ENCODE measurements at places on chromosomes 7 and 10.

DNA sequence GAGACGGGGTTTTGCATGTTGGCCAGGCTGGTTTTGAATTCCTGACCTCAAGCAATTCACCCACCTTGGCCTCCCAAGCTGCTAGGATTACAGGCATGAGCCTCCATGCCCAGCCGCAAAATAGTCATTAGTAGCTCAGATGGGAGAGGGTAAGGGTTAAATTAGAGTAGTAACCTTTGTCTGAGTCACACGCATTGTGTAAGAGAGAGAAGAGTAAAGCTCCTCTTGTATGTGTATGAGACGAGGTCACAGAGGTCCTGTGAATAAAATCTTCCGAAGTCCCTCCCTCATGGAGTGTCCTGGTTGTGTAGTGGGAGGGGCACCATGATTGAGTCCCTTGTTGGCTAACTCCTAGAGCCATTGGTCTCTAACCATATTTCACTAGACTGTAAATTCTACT is 85.2 kb upstream of the CDC14C start:
- DNase-seq = no peak

DNA sequence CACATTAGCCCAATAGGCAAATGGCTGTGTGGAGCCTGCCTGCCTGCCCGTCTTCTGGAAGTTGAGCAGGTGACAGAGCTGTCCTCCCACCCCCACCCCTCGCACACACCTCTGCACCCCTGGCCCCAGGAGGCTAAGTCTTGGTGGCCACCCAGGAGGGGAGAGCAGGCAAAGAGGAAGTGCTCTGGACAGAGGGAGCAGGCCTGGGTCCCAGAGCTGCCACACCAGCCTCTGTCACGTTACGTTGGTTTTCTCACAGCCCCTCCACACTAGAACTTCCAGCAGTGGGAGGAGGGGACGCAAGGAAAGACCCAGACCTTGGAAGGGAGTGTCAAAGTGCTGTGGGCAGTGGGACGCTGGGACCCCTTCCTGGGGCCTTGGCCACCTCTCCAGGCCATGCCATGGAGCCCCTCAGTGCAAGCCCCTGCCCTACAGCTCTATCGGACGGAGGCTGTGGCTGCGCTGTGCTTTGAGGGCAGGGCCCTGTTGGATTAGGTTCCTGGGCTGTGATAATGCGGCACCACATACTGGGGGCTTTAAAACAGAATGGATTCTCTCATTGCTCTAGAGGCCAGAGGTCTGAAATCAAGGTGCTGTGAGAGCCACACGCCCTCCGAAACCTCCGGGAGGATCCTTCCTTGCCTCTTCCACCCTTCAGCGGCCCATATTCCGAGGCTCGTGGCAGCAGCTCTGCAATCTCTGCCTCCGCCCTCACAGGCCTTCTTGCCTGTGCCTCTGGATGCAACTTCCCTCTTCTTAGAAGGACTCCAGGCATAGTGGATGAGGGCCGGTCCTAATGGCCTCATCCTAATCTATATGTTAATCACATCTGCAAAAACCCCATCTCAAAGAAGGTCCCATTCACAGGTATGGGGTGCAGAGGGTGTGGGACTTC is 9.9 kb downstream of the PRKAG2 start:
- no peak for DNase-seq

GRCh38 chr10:78464856-78465267 is 431.2 kb downstream of the RPS24 start:
- DNase-seq = no peak

DNA sequence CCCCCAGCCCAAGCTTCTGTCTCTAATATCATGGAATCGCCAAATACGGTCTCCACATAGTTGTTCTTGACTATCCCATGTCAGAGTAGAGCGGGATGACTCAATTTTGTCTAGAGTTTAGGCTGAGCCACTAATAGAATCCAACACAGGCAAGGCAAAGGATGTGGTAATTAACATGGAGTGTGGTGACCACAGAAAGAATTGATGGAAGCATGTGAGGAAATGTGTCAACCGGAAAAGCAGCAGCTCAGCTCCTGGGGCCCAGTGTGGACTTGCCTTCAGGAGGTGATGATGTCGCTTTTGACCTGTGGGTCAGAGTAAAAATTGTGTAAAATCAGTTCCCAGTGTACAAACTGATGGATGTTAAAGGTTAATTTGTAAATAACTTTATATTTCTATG is 139.3 kb upstream of the KLF6 start:
- DNase-seq = no peak

- DNase-seq = no peak
Measured at GRCh38 chr10:30038781-30039536, 20.4 kb downstream of the JCAD start.

- DNase-seq = peak; percentile 30
Measured at GRCh38 chr10:88379575-88379974, 203.5 kb downstream of the RNLS start.

DNA sequence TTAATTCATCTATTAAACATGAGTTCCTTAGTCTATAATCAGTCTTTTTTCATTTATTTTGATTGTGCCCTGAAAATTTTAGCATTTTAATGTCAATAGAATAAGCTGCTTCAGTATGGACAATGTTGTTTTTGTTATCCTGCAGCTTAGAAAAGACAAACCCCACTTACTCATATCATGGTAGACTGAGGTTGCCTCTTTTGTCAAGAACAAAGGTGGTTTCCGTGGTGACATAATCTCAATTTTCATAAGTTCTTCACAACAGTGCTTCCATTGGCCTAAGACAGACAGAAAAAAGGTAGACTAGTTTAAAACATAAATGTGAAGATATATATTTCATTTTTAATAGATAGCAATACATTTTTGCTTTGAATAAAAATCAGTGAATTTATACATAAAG is 69.1 kb downstream of the RTKN2 start:
- no peak for DNase-seq

- DNase-seq = no peak
Measured at GRCh38 chr7:74474271-74474865, 20.7 kb downstream of the GTF2IRD1 start.

GRCh38 chr10:4826792-4827324 is 851 bp downstream of the AKR1E2 start:
- no peak for DNase-seq

DNA sequence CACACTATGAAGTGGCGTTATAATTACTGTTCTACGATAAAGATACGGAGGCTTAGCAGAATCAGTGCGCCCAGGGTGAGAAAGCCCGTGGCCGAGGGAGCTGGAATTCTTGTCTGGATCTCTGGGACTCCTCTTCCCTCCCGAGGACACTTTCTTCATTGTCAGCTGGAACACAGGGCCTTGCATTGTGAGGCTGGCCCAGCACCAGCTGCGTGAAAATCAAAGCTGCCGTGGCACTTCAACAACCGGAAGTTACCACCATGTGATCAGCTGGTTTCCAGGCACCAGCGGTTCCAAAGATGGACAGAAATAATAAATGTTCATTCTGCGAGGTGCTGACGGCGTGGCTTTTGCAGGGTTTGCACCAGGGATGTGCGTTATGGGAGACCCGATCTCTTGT is 234.0 kb upstream of the PITRM1 start:
- no peak for DNase-seq
